ENCODE measurements at places on chromosomes 12 and 14.

GRCh38 chr12:110373962-110374611 lies 29.4 kb downstream of the ANAPC7 start:
- DNase-seq: no peak

- DNase-seq: no peak
These were observed 54.9 kb downstream of the OTOGL start for GRCh38 chr12:80154261-80154660.

GRCh38 chr14:92259613-92260357 lies 63.2 kb upstream of the SLC24A4 start:
- no peak for DNase-seq

DNA sequence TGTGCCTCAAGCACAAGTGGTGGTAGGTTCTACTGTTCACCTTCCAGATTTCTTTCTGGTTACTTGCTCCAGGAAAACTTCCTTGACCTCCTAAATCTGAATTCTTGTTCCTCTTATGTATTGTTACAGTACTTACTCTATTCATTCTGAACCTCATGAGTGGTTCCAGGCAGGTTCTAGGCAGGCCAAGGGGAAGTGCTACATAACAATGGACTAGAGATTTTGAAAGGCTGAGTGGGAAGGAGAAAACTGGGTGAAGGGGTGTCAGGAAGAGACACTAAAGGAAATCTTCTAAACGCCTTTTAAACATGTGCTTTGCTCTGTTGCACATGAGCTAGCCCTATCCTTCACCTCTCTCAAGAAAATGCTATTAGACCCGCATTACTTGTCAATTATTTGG lies 1.6 kb downstream of the YARS2 start:
- DNase-seq: no peak

DNA sequence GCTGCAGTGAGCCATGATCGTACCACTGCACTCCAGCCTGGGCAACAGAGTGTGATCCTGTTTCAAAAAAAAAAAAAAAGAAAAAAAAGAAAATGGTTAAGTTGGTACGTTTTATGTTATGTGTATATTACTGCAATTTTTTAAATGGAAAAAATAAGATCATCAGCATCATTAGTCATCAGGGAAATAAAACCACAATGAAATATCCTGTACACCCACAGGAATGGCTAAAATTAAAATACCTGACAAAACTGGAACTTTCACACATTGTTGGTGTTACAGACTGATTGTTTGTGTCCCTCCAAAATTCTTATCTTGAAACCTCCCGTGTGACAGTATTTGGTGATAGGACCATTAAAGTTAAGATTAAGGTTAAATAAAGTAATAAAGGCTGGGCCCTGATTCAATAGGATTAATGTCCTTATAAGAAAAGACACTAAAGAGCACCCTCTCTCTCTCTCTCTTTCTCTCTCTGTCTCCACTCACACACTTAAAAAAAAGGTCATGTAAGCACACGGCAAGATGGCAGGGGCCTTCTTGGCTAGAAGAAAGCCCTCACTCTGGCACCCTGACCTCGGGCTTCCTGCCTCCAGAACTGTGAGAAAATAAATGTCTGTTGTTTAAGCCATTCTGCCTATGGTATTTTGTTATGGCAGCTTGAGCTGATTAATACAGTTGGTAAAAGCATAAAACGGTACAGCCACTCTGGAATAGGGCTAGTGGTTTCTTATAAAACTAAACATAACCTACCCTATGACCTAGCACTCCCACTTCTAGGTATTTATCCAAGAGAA lies 48.3 kb upstream of the ZFP36L1 start:
- no peak for DNase-seq

- no peak for DNase-seq
These were observed 9.6 kb downstream of the PTPN6 start for GRCh38 chr12:6960593-6961277.

GRCh38 chr14:61482348-61483206 lies 161.2 kb downstream of the PRKCH start:
- DNase-seq: no peak

- no peak for DNase-seq
These were observed 21.3 kb downstream of the CLEC2A start for GRCh38 chr12:9910716-9911421.

DNA sequence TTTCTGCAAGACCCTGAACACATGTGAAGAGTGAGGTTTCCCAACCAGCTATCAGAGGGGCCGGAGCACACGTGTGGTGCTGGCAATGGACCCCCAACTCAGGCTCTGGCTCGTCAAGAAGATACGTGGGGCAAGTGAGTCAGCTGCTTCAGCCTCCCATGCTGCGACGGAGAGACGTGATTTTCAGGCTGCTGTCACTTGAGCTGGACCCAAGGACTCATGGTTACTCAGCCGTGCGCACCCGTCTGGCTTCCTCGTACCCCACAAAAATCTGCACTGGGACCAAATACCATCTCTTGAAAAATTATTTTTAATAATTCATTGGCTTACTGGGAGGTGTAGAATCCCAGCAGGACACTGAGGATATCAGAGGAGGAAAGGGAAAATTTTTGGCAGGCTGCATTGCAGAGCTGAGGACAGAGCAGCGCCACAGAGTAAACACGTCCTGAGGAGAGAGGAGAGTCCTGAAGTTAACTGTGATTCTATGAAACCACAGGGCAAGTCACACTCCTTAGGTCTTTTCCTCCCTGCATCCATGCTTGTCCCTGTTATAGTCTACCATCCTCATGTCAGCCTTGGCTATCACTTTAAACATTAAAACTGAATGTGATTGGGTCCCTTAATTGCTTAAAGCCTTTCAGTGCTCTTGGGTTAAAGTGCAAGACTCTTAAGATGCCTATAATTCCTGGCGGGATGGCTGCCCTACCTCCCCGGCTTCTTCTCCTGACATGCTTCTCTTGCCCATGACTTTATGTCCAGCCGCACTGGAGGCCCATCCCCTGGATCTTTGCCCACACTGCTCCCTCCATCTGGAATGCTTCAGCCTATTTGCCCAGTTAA lies 95.3 kb upstream of the SLC35F4 start:
- DNase-seq: no peak

- DNase-seq: no peak
These were observed 7.3 kb upstream of the TMEM119 start for GRCh38 chr12:108605000-108605689.

GRCh38 chr14:61125041-61125866 lies 144.2 kb downstream of the SLC38A6 start:
- no peak for DNase-seq

GRCh38 chr12:84136862-84137367 lies 775.7 kb downstream of the SLC6A15 start:
- no peak for DNase-seq

DNA sequence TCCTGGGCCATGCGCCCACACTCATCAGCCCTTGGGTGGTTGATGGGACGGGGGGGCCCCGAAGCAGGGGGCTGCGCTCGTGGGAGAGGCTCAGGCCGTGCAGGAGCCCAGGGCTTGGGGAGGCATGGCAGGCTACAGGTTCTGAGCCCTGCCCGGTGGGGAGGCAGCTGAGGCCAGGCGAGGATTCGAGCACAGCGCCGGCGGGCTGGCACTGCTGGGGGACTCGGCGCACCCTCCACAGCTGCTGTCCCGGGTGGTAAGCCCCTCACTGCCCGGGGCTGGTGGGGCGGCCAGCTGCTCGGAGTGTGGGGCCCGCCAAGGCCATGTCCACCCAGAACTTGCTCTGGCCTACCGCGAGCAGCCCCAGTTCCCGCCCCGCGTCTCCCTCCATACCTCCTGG lies 295.8 kb upstream of the SEL1L start:
- DNase-seq: no peak

DNA sequence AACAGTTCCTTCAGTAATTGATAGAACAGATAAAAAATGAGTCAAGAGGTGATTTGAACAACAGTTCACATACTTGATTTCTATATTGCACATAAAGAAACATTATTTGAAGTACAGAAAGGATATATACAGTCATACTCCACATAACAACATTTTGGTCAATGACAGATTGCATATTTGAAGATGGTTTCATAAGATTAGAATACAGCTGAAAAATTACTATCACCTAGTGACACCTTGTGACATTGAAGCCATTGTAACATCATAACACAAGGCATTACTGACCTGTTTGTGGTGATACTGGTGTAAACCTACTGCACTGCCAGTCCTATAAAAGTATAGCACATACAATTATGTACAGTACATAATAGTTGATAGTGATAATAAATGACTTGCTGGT lies 43.1 kb upstream of the ABCC9 start:
- DNase-seq: no peak

GRCh38 chr14:88194531-88194930 lies 128.5 kb downstream of the KCNK10 start:
- DNase-seq: no peak

DNA sequence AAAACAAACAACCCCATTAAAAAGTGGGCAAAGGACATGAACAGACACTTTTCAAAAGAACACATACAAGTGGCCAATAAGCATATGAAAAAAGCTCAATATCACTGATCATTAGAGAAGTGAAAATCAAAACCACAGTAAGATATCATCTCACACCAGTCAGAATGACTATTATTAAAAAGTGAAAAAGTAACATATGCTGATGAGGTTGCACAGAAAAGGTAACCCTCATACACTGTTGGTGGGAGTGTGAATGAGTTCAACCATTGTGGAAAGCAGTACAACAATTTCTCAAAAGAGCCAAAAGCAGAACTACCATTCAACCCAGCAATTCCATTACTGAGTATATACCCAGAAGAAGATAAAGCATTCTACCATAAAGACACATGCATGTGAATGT lies 18.2 kb downstream of the PDE6H start:
- no peak for DNase-seq

GRCh38 chr12:75721796-75722195 lies 210.4 kb upstream of the KRR1 start:
- DNase-seq: no peak

GRCh38 chr12:27472604-27473003 lies 26.1 kb downstream of the SMCO2 start:
- DNase-seq: no peak

DNA sequence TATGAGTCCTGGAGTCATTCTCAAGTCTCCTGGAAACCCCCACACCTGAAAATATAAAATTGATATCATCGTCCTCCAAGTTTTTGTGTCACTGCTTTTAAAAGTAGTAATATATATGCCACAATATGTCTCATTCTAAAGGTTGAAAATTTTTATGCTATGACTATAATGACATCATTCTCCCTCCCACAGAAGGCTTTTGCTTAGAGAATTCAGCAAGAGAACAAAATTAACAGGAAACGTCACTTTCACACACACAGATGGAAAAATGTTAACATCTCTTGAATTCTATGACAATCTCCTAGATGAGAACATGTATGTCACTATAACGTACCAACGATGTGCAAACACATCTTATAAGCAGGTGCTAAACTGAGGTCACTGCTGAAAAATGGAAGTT lies 498.3 kb downstream of the FOXG1 start:
- DNase-seq: no peak

DNA sequence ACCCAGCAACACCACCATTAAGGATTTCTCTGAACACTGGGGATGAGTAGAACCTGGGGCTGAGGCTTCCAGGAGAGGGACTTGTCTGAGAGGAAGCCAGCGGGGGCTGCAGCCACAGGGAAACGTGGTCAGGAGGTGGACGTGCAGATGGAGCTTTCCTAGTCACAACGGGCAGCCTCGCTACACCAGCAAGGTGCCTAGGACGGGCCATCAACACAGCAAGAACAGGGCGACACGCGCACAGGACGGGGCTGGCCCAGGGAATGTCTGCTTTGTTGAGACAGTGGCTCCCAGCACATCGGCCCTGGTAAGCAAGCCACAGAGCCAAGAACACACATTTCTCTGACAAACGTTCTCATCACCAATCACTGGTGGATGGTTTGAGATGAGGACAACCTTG lies 25.3 kb downstream of the ANKLE2 start:
- DNase-seq: no peak

DNA sequence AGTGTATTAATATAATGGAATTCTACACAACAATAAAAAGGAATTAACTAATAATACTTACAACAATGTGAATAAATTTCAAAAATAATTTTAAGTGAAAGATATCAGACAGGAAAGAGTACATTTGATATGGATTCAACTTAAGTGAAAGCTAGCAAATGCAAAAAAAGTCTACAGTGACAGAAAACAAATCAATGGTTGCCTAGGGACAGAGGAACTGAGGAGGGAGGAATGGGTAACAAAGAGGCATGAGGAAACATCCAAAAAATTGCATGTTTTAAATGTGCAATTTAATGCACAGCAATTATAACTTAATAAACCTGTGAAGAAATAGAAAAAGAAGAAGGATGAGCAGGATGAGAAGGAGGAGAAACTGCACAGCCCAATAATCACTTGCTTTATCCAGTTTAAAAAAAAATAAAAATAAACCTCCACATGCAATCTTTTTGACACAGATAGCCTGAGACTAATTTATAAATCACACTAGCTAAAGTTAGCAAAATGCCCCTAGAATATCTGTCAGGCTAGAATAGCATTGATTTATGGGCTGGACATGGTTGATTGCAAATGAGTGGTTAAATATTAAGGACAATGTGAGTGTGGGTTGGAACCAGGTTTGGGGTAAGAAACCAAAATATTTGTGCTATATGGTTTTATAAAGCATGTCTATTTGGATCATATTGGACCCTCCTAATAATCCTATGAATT lies 1089.1 kb downstream of the TRHDE start:
- DNase-seq: no peak

DNA sequence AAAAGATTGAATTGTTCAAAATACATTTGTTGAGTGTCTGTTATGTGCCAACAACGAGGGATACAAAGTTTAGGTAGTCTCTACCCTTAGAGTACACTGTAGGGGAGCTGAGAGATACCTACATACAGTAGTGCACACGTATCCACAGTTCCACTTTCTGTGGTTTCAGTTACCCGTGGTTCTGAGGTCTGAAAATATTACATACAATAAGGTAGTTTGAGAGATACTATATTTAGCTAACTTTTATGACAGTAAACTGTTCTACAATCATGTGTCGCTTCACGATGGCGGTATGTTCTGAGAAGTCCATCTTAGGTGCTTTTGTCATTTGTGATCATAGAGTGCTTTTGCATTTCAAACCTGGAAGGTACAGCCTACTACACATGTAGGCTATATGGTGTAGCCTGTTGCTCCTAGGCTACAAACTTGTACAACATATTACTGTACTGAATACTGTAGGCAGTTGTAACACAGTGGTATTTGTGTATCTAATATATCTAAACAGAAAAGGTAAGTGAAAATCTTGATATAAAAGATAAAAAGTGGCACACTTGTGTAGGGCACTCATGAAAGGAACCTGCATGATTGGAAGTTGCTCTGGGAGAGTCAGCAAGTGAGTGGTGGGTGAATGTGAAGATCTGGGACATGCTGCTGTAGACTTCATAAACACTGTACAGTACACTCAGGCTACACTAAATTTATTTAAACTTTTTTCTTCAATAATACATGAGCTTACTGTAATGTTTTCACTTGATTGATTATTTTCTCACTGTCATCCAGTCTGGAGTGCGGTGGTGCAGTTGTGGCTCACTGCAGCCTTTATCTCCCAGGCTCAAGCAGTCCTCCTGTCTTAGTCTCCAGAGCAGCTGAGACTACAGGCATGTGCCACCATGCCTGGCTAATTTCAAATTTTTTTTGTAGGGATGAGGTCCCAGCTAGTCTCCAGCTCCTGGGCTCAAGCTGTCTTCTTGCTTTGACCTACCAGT lies 4.0 kb downstream of the CPSF6 start:
- DNase-seq: no peak

All from activated CD8-positive, alpha-beta memory T cell treated with anti-CD3 and anti-CD28 coated beads for 48 hours (primary cell).